CD4-positive, alpha-beta memory T cell (primary cell): ENCODE measurements at places on chromosomes 6 and 20. TPM values are rescaled to one million over a fixed set of nuclear protein-coding genes. Genes with fewer than 3 reads are reported as not detected.

The PSMF1 gene
- 123 TPM for total RNA-seq

DNA sequence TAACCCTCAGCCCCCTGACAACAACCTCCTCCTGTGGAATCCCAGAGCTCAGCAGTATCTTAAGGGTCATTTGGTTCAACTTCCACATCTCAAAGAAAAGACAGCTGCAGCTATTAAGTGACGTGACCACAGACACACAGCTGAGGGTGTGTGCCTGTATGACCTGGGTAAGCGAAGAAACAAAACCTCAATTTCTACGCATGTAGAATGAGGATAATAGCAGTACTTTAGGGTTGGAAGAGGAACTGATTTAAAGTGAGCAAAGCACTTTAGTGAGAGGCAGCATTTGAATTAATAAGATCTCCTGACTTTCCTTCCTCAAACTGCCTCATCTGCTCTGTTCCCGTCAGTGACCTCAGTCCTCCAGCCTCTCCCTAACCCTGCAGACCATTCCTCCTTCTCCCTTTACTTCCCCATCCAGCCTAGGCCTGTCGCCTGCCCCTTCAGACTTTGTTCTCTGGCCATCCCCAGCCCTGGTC is 6.8 kb upstream of the ARMC2 start:
- H3K27me3 ChIP-seq: no peaks in the 10 kb centered on the region
- H3K27ac ChIP-seq: no peak overlapping the region
- no peak for DNase-seq
- H3K4me3 ChIP-seq: no peak overlapping the region

DNA sequence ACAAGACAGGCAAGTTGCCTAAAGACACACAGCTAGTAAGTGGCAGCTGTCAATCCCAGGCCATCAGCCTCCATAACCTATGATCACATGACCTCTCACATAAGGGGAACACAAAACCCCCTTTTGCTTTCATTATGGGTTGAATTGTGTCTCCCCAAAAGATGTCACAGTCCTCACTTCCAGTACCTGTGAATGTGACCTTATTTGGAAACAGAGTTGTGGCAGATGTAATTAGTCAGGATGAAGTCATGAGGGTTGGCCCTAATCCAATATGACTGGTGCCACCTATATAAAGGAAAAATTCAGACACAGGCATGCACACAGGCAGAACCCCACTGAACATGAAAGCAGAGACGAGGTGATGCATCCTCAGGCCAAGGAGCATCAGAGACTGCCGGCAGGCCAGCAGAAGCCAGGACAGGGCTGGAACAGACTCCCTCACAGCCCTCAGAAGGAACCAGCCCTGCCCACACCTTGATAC is 33.6 kb downstream of the GFOD1 start:
- no peaks in the 10 kb centered on the region for H3K27me3 ChIP-seq
- H3K36me3 ChIP-seq: no peaks in the 10 kb centered on the region
- no peak overlapping the region for H3K27ac ChIP-seq
- peaks cover 22% of the 10 kb centered on the region for H3K4me1 ChIP-seq
- peak; percentile 3 for DNase-seq
- no peak overlapping the region for H3K4me3 ChIP-seq

The COX4I2 gene
- not detected for total RNA-seq

- H3K4me1 ChIP-seq: no peaks in the 10 kb centered on the region
- no peaks in the 10 kb centered on the region for H3K27me3 ChIP-seq
- no peak for DNase-seq
- H3K27ac ChIP-seq: no peak overlapping the region
Observed at GRCh38 chr6:9543649-9544048, 871.2 kb downstream of the TFAP2A start.

- H3K36me3 ChIP-seq: no peaks in the 10 kb centered on the region
- H3K4me1 ChIP-seq: no peaks in the 10 kb centered on the region
- no peak for DNase-seq
- no peak overlapping the region for H3K27ac ChIP-seq
Observed at GRCh38 chr6:161211380-161212035, 62.4 kb downstream of the AGPAT4 start.

DNA sequence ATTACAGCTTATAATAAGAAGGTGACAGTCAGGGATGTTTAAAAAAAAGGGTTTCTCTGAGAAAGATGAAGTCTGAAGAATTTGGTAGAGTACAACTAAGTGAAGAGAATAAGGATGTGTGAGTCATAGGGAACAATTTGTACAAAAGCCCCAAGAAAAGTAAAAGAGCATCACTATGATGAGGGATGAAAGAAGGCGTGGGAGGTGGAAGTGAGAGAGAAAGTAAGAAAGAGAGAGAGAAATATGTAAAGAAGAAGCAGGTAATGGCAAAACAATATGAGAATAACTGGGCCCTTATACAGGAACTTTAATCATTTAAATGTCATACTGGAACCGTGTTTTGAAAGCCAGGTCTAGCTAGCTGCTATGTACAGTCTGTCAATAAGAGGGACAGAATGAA is 179.4 kb downstream of the ASCC3 start:
- H3K27me3 ChIP-seq: no peaks in the 10 kb centered on the region
- H3K27ac ChIP-seq: no peak overlapping the region
- no peak overlapping the region for H3K4me3 ChIP-seq
- no peaks in the 10 kb centered on the region for H3K4me1 ChIP-seq

The CDH26 gene
- 4.1 TPM for total RNA-seq

The PLG gene
- 0.73 TPM for total RNA-seq

The PDE10A gene
- total RNA-seq: not detected

DNA sequence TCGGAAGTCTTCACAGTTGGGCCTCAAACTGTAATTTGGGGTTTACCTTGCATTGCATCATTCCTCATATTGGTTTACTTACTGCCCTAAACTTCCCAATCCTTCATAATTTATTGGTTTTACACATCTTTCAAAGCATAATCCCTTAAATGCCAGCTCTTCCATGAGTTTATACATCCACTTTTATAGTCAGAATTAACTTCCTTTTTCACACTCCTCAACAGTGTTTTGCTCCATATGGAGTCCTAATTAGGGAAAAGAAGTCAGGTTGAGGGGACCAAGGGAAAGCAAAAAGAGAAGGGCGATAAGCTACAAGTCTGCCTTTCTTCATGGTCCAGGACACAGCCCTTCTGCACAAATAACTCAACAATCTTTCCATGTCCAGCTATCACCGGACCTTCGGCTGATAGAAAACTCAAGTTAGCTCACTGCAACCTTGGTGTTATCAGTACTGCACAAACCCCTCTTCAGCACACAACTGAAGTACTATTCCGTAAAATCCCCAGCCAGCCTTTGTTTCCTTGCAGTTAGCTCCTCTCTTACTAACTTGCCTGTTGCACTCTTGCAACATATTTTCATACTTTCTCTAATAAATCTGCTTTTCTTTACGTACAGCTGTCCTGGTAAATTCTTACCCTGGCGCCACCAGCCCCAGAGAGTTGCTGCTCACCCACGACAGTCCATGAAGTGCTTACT is 2.0 kb downstream of the EEF1E1 start:
- no peak for DNase-seq
- H3K36me3 ChIP-seq: peaks cover 16% of the 10 kb centered on the region
- peaks cover 19% of the 10 kb centered on the region for H3K4me1 ChIP-seq
- no peak overlapping the region for H3K27ac ChIP-seq
- no peak overlapping the region for H3K4me3 ChIP-seq

GRCh38 chr6:73262671-73263569 is at the start of gene KHDC1:
TSS of gene KHDC1 (minus strand) at chr6:73263196. CDS start at chr6:73242517, 20,679 bp downstream.
- peak within 1 kb of the TSS; percentile 43 for H3K4me3 ChIP-seq
- peaks cover 23% of the 10 kb centered on the region for H3K4me1 ChIP-seq
- peak; percentile 58 for DNase-seq
- no peaks in the 10 kb centered on the region for H3K27me3 ChIP-seq
- H3K36me3 ChIP-seq: no peaks in the 10 kb centered on the region

- peaks cover 3% of the 10 kb centered on the region for H3K27me3 ChIP-seq
- no peak for DNase-seq
- no peaks in the 10 kb centered on the region for H3K36me3 ChIP-seq
- no peak overlapping the region for H3K4me3 ChIP-seq
Observed at GRCh38 chr20:36339646-36340592, 33.8 kb downstream of the DLGAP4 start.

The CTCFL gene
- total RNA-seq: not detected

DNA sequence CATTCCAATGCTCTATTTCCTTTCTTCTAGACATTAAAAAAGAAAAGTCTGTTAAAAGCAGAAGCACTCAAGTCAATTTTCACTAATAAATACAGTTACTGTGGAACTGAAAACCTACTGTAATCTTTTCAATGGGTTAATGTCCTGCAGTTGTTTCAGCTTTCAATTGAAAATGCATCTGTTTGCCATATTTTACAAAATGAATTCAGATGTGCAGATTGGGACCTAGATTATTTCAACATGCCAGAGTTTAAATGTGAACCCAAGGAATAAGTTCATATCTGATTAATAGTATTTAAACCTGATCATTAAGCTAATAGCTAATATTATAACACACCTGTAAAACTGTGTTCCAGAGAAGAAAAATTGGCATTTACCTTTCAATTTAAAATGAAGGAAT is 9.7 kb downstream of the SUPT3H start:
- no peak overlapping the region for H3K27ac ChIP-seq
- no peaks in the 10 kb centered on the region for H3K36me3 ChIP-seq
- no peak for DNase-seq
- no peaks in the 10 kb centered on the region for H3K4me1 ChIP-seq

- H3K36me3 ChIP-seq: no peaks in the 10 kb centered on the region
- H3K27ac ChIP-seq: no peak overlapping the region
- H3K27me3 ChIP-seq: peaks cover 35% of the 10 kb centered on the region
- no peak overlapping the region for H3K4me3 ChIP-seq
- H3K4me1 ChIP-seq: peaks cover 7% of the 10 kb centered on the region
Observed at GRCh38 chr6:27495386-27496135, 22.7 kb upstream of the ZNF184 start.

The PAX1 gene
- not detected for total RNA-seq

DNA sequence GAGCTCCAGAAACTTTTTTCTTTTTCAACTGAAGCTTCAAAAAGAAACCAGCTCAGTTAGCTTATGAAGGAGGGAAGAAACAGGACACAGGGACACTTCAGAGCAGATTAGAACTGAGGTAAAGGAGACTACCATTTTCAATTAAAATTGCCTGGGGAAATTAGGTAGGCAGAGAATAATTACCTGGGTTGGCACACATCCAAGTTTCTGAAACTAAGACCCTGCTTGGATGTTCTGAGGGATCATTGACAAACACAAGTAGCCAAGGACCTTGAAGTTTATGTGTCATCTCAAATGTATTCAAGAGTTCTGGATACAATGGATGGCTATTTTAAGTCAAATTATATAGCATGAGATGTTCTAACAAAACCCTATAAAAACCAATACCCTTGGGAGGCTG is 137.6 kb downstream of the PLCB4 start:
- H3K27ac ChIP-seq: no peak overlapping the region
- H3K4me3 ChIP-seq: no peak overlapping the region
- H3K36me3 ChIP-seq: no peaks in the 10 kb centered on the region
- H3K27me3 ChIP-seq: no peaks in the 10 kb centered on the region

The UNC5CL gene
- 6.4 TPM for total RNA-seq

The FAXC gene
- total RNA-seq: not detected

The NOTCH4 gene
- 0.35 TPM for total RNA-seq

DNA sequence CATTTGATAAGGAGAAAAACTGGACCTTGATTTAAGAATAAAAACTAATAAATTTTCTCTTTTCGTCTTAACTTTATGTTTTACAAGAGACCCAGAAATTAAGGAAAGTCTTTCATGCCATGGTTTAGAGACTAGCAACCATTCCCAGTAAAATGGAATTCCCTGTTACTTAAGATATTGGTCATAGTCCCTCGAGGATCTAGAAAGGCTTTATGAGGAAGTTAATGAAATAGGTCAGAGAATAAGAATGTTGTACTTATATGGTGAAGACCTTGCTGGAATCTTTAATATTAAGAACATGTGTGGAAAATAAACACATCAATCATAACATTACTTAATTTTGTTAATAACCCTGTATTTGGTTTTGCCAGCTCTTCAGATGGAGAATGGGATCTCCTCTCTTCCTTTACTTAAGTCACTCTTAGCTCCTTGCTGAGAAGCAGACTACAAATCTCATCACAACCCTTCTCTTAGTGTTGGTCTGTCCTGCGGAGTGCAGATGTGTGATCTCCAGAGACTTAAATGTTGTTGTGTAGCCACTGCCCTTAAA is 382.9 kb downstream of the QKI start:
- DNase-seq: no peak
- H3K27ac ChIP-seq: no peak overlapping the region
- no peaks in the 10 kb centered on the region for H3K36me3 ChIP-seq
- H3K27me3 ChIP-seq: no peaks in the 10 kb centered on the region

DNA sequence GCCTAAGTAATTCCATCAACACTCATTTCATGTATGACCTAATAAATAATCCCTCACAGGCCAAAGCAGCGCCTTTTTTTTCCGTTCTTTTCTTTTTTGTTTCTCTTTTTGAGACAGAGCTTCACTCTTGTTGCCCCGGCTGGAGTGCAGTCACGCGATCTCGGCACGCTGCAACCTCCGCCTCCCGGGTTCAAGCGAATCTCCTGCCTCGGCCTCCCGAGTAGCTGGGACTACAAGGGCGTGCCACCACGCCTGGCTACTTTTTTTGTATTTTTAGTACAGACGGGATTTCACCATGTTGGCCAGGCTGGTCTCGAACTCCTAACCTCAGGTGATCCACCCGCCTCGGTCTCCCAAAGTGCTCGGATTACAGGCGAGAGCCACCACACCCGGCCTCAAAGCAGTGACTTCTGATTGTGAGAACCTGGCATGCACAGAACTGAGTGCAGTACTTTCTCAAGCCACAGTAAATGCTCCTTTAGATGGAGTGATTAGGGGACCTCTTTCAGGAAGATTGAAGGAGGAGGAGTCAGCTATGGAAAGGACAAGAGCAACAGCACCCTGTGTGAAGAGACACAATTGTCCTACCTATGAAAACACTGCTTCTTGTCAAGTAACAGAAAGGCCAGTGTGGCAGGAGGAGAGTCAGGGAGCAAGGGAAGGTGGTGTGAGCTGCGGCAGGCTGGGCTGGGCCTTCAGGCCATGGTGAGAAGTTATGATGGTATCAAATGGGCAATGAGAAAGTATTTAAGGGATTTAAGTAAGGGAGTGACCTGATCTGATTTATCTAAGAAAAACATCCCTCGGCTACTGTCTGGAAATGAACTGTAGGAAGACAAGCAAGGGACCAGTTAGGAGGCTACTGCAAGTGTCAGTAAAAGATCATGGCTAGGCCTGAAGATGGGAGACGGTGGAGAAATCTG is 1.7 kb upstream of the SCAF8 start:
- no peaks in the 10 kb centered on the region for H3K27me3 ChIP-seq
- H3K36me3 ChIP-seq: no peaks in the 10 kb centered on the region
- DNase-seq: no peak
- H3K4me1 ChIP-seq: peaks cover 30% of the 10 kb centered on the region
- no peak overlapping the region for H3K27ac ChIP-seq

DNA sequence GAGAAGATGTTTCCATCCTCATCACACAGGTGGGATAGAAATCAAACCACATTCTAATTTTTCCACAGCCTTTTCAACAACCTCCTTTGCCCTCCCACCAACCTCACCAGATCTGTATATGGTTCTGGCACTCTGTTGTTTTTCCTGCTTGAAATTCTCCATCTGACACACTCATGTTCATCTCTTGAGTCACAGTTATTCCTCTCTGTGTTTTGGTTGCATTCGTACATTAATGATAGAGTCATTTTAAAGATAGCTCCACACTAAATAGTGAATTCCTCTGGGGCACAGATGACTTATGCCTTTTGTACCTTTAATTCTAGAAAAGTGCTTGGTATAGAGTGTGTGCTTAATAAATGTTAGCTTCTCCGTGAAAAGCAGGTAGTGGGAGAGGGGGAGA is 1.4 kb upstream of the GCLC start:
- no peaks in the 10 kb centered on the region for H3K36me3 ChIP-seq
- H3K4me3 ChIP-seq: no peak overlapping the region
- H3K27ac ChIP-seq: no peak overlapping the region
- no peak for DNase-seq
